ENCODE measurements at places on chromosomes 11 and 22.

- DNase-seq = no peak
- peaks cover 92% of the 10 kb centered on the region for H3K36me3 ChIP-seq
- no peak overlapping the region for H3K4me3 ChIP-seq
- H3K4me1 ChIP-seq = peaks cover 20% of the 10 kb centered on the region
- H3K27ac ChIP-seq = peak overlapping the region; percentile 81
Observed at GRCh38 chr22:37884420-37884819, 21.7 kb upstream of the MICALL1 start.

DNA sequence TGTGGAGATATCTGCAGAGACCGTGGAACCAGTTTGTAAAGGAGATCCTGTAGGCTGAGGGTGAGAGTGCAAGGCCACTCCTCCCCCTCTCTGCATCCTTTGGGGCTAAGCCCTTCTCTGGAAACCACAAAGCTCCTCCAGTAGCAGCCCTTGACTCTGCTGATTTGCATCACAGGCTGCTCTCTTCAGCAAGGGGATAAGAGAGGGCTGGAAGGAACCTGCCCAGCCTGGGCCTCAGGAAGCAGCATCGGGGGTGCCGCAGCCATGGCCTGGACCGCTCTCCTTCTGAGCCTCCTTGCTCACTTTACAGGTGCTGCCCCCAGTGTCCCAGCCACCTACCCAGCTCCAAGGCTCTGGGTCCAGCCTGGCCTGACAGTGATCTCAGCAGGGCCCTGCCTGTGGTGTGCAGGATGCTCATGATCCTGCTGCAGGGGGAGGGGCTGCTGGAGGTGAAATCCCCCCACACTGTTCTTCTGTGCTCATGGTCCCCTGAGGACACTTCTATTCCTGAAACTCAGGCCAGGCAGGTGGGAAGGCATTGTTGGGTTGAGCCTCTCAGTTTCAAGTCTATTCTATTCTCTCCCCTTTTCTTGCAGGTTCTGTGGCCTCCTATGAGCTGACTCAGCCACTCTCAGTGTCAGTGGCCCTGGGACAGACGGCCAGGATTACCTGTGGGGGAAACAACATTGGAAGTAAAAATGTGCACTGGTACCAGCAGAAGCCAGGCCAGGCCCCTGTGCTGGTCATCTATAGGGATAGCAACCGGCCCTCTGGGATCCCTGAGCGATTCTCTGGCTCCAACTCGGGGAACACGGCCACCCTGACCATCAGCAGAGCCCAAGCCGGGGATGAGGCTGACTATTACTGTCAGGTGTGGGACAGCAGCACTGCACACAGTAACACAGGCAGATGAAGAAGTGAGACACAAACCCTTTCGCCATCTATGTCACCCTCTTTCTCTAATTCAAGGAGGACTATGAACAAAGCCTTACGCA, 68.5 kb upstream of the IGLL5 start:
- no peak for DNase-seq
- H3K27me3 ChIP-seq = no peaks in the 10 kb centered on the region
- H3K4me3 ChIP-seq = no peak overlapping the region
- H3K36me3 ChIP-seq = no peaks in the 10 kb centered on the region
- H3K4me1 ChIP-seq = peaks cover 3% of the 10 kb centered on the region

DNA sequence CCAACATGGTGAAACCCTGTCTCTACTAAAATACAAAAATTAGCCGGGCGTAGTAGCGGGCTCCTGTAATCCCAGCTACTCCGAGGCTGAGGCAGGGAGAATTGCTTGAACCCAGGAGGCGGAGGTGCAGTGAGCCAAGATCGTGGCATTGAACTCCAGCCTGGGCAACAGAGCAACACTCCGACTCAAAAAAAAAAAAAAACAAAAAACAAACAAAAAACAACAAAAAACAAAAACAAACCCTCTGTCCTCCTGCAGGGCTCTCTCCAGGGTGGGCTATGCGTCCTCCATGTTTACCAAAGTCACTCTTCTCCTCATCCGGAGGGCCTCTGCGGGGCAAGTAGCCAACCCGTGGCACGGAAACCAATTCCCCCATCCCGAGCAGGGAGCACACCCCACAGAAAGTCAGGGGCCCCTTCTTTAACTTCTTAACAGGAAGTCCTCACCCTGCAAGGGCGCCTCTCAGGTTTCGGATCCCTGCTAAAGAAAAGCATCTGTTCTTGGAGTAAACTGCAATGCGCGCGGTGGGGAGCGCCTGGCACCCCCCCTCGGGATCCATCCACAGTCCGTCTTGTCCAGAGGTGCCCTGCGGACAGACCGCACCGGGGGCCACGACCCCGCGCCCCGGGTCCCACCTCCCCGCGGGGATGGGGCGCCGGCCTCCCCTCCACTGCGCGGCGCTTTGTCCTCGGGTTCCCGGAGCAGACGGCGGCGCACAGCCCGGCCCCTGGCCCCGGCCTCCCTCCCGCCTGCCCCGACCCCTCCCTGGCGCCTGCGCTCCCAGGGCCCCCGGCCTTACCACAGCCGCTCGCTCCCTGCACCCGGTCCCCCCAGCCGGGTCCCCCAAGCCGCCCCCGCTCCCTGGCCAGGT, 712 bp downstream of the CERK start:
- H3K4me3 ChIP-seq = peak overlapping the region; percentile 100
- peak overlapping the region; percentile 92 for H3K27ac ChIP-seq
- no peaks in the 10 kb centered on the region for H3K36me3 ChIP-seq
- no peak for DNase-seq
- H3K27me3 ChIP-seq = no peaks in the 10 kb centered on the region

- peaks cover 52% of the 10 kb centered on the region for H3K4me1 ChIP-seq
- no peaks in the 10 kb centered on the region for H3K27me3 ChIP-seq
- no peak for DNase-seq
- no peaks in the 10 kb centered on the region for H3K36me3 ChIP-seq
- H3K27ac ChIP-seq = peak overlapping the region; percentile 99
- peak overlapping the region; percentile 99 for H3K4me3 ChIP-seq
Observed at GRCh38 chr22:37745548-37746365, 48.9 kb downstream of the TRIOBP start.

- no peak overlapping the region for H3K4me3 ChIP-seq
- peaks cover 8% of the 10 kb centered on the region for H3K4me1 ChIP-seq
- no peak overlapping the region for H3K27ac ChIP-seq
- no peak for DNase-seq
- no peaks in the 10 kb centered on the region for H3K27me3 ChIP-seq
Observed at GRCh38 chr11:68447015-68447801, 13.3 kb upstream of the PPP6R3 start.

DNA sequence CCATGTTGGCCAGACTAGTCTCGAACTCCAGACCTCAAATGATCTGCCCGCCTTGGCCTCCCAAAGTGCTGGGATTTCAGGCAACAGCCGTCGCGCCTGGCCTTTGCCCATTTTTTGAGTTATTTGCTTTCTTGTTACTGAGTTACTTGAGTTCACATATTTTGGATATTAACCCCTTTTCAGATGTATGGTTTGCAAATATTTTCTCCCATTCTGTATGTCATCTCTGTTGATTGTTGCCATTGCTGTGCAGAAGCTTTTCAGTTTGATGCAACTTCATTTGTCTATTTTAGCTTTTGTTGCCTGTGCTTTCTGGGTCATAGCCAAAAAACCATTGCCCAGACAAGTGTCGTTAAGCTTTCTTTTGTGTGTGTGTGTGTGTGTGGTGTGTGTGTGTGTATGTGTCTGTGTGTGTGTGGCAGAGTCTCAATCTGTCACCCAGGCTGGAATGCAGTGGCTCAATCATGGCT, 6.8 kb downstream of the TSGA10IP start:
- H3K27me3 ChIP-seq = no peaks in the 10 kb centered on the region
- no peaks in the 10 kb centered on the region for H3K36me3 ChIP-seq
- H3K27ac ChIP-seq = no peak overlapping the region
- DNase-seq = no peak

GRCh38 chr22:36773935-36774334, 2.0 kb downstream of the IFT27 start:
- no peak overlapping the region for H3K4me3 ChIP-seq
- H3K27me3 ChIP-seq = no peaks in the 10 kb centered on the region
- peaks cover 7% of the 10 kb centered on the region for H3K4me1 ChIP-seq
- no peaks in the 10 kb centered on the region for H3K36me3 ChIP-seq
- no peak for DNase-seq

DNA sequence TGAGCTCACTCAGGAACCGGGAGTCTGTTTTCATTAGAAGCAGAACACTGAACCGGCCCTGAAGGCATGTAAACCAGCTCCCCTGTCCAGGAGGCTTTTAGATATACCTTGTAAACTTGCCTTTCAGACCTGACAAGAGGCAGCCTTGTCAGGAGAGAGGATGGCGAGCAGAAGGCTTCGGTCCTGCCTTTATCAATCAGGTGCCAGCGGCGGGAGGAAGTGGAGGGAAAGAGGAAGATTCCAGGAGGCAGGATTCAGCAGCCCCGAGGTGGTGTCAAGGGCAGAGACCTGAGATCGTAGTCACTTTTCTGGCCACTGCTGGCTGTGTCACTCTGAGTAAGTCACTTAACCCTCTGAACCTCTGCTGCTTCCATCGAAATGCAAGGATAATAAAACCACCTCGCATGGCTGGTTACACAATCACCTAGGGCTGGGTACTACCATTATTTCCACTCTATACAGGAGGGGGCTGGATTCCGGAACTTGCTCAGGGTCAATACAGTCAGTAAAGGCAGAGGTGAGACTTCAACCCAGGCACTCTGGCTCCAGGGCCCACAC, 181.0 kb downstream of the CHST1 start:
- H3K4me3 ChIP-seq = no peak overlapping the region
- H3K27me3 ChIP-seq = peaks cover 76% of the 10 kb centered on the region
- H3K36me3 ChIP-seq = no peaks in the 10 kb centered on the region
- DNase-seq = no peak
